Activated naive CD4-positive, alpha-beta T cell treated with Interleukin-2 at 50 U/mL for 16 hours (primary cell): ENCODE measurements at places on chromosomes 6 and 20.

- DNase-seq = peak; percentile 50
Observed at GRCh38 chr6:166515072-166515810, 71.2 kb downstream of the RAMACL start.

DNA sequence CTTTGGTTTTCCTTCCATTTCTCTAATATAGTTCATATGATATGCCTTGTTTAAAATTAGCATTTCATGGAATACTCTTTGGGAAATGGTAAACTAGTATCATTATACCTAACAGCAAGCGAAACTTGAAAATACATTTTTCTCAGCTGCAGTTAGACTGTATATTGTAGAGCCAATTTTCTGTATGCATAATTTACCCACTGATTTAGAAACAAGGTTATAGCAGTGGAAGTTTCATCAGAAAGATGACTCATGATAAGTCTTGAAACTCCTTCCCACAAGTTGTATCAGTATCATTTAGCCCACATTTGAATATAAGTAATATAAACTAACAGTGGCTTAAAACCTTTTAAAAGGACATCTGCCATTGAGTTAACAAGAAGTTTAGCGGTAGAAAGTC is 164.8 kb upstream of the BMP5 start:
- no peak for DNase-seq

DNA sequence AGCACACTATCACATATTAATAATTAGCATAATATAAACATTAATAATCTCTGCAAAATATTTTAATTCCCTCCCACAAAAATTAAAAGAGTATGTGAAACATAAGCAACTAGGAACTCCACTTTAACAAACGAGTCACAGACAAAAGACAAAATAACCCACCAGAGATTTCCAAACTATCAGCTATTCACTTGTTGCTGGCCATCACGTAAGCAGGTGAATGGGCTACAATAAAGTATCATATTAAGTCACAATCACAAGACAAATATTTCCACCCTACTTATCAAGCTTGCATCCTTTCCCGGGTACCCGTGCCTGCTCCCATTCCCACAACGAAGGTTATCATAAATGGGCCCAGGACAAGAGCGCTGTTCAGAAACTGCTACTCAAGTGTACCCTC is 2.5 kb downstream of the HDAC2 start:
- no peak for DNase-seq

DNA sequence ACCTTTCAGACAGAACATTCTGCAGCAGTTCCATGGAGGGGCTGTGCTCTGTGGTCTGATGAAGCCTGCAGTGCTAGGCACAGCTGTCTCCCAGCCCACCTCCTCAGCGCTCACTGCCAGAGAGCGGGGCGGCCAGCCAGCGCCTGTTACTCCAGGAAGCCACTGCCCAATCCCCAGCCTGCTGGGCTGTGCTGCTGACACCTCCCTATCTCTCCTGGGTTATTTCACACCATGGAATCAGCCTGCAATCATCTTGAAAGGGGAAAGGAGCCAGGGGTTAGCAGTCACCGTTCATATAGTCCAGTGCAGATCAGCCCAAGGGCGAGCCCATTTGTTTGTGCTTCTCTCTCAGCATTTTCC is 46.3 kb upstream of the NHSL1 start:
- no peak for DNase-seq

DNA sequence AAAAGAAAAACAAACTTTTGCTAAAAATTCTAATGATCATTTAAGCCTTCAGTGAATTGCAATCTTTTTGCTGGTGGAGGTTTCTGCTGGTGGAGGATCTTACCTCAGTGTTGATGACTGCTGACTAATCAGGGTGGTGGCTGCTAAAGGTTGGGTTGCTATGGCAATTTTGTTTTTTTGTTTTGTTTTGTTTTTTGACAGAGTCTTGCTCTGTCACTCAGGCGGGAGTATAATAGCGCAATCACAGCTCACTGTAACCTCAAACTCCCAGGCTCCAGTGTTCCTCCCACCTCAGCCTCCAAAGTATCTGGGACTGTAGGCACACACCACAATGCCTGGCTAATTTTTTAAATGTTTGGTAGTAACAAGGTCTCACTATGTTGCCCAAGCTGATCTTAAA is 94.7 kb downstream of the ANKRD6 start:
- DNase-seq = no peak

- peak; percentile 87 for DNase-seq
Observed at GRCh38 chr6:106098383-106099234, 12.5 kb downstream of the PRDM1 start.

GRCh38 chr6:168908887-168909286 is 344.8 kb downstream of the THBS2 start:
- no peak for DNase-seq

DNA sequence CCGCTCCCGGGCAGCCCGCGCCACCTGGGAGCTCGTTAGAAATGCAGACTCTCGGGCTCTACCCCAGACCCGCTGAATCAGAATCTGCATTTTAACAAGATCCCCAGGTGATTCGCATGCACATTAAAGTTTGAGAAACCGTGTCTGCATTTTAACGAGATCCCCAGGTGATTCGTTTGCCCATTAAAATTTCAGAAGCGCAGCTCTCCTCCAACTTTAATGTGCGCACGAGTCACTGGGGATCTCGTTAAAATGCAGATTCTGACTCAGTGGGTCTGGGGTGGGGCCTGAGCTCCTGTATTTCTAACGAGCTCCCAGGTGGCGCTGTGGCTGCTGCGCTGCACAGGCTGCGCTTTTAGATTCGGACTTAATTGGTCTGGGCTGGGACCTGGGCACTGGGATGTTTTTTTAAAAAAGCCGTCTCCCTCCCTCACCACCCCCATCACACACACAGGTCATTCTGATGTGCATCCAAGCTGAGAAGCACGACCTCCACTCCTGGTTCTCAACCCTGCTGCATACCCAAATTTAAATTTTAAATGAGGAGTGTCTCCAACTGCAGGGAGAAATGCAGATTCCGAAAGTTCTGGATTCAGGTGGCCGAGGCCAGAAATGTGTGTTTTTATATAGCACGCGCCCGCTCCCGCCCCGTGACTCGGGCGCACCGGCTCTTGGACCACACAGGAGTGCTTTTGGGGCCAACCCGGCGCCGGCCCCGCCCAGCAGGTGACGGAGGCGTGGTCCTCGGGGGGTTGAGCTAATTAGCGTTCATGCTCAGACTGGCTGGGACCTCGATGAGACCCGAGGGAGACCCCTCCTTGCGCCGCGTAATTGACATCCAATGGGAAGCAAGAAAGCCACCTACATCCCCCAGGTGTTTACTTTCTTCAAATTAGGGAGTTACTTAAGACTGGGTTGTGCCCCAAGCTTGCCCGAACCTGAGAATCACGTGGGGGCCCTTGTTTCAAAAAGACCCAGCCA is 85.8 kb downstream of the ZFP64 start:
- peak; percentile 23 for DNase-seq

DNA sequence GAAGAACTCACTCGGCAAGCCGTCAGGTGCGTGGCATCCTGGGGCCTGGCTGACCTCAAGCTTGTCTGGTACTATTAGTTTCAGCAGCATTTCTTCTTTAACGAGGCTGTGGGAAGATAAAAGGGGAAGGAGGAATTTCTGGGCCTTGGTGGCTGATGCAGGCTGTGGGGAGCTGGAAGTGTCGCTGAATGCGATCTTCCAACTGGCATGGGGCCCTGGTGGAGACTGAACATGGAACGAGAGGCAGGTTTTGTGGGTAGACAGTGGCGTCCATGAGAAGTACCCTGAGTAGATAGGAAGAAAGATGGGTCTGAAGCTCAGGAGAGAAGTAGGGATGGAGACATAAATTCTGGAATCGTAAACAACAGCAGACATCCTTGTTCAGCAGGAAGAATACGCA is 23.9 kb downstream of the ERMARD start:
- DNase-seq = no peak

- DNase-seq = no peak
Observed at GRCh38 chr6:93524671-93525451, 105.5 kb upstream of the EPHA7 start.

- no peak for DNase-seq
Observed at GRCh38 chr6:137715589-137716045, 151.4 kb upstream of the TNFAIP3 start.

- DNase-seq = no peak
Observed at GRCh38 chr6:16450821-16451220, 212.4 kb downstream of the GMPR start.

- no peak for DNase-seq
Observed at GRCh38 chr6:131950767-131951575, at the start of gene CCN2. Gene CCN2, minus strand, starts transcription at chr6:131951372. Its CDS starts 200 bp downstream, at chr6:131951172.

GRCh38 chr6:152267967-152268845 is 369.0 kb downstream of the SYNE1 start:
- DNase-seq = no peak

DNA sequence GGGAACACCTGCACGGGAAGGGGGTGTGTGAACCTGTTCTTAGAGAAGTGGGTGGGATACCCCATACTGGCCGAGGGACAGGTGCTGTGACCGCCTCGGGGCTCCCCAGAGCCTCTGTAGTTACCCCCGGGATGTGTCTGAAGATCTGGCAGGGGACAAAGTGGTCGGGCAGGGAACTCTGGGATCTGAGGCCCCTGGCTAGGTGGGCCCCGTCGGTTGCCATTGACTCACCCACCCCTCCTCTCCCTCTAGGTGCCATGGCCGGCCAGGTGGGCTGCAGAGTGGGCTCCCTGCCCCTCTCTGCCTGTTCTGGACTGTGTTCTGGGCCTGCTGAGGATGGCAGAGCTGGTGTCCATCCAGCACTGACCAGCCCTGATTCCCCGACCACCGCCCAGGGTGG is 4.3 kb downstream of the BIRC7 start:
- DNase-seq = no peak
